Stomach (tissue), 19 donors: ENCODE measurements at places on chromosomes 3 and 15. TPM values are rescaled to one million over a fixed set of nuclear protein-coding genes. Genes with fewer than 3 reads are reported as not detected.

Gene PPM1L
- 45.1 TPM for total RNA-seq

Gene ACAN
- 2.0 TPM for total RNA-seq

Gene CGNL1
- total RNA-seq = 29.3 TPM

Gene FHIT
- 10.6 TPM for total RNA-seq

Gene SOX14
- not detected for total RNA-seq

Gene CPLX3
- total RNA-seq = not detected

Gene KCNAB1
- 3.8 TPM for total RNA-seq

Gene TEX55
- not detected for total RNA-seq

Gene PCOLCE2
- not detected for total RNA-seq

Gene MITF
- 26.4 TPM for total RNA-seq

Gene MBNL1
- 379 TPM for total RNA-seq

Gene CYP1A2
- not detected for total RNA-seq

DNA sequence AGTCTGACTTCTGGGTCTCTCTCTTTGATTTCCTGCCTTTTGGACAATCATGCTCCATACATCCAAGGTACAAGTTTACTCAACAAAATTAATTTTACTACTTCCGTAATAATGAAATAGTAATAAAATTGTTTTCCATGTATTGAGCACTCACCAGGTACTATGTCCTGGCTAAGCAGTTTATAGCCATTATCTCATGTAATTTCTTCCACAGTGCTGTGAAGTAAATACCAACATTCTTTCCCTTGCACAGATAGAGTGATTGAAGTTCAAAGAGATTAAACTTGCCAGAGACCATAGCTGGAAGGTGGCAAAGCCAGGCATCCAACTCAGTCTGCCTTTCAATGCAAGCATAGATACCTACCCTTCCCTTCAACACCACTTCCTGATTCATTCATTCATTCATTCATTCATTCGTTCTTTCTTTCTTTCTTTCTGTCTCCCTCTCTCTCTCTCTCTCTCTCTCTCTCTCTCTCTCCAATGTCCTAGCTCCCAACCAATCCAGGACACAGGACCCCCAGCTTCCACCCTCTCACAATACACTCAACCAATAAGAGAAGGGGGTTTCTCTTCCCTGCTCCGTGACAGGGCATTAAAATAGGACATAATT lies 12.4 kb downstream of the THRB start:
- no peak for DNase-seq

DNA sequence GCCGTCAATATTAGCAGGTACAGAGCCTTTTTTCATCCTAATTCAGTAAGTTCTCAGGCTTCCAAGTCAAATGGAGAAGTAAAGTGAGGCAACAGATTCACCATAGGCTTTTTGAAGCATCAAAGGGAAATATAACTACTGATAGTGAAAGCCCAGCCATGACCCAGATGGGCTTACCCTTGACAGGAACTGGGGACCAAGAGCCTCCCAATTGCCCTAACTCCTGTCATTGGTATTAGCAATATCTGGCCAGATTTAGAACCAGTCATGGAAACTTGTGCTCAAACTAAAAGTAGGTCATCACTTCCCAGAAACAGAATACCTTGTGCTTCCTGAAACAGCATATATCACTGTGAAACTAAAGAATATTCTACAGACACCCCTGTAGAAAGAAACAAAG lies 33.0 kb downstream of the NME9 start:
- no peak for DNase-seq

- no peak for DNase-seq
Measured at GRCh38 chr3:181384970-181385369, 326.8 kb upstream of the SOX2 start.

DNA sequence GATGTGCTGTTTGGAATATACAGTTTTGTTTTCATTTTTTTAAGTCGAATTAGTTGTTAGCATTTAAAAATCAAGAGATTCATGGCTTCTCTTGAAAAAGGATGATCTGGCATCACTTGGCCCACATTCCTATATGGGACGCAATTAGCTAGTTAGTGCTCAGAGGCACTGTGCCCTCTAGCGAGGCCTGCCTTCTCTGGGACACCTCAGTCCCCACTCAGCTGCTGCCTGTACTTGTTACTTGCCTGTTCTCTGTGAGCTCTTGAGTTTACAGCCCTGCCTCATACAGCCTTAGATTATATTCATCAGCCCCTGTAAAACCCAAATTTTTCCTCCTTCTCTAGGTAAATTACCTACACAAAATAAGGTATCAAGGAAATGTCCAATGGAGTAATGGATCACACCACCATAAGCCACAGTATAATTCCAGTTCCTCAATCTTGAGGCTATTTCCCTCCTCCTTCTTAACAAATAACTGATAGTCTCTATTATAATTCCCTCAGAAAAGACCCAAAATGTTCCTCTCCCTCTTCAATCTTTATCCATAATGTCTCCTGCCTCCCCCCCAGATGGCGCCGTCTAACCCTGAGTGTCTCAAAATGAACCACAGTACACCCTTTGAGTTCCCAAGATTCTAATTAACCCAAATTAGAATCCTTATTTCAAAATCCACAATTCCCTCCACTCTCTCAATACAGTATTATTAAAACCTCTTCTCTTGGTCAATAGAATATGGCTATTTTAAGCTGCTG lies 2.7 kb downstream of the ZMAT3 start:
- DNase-seq = no peak

DNA sequence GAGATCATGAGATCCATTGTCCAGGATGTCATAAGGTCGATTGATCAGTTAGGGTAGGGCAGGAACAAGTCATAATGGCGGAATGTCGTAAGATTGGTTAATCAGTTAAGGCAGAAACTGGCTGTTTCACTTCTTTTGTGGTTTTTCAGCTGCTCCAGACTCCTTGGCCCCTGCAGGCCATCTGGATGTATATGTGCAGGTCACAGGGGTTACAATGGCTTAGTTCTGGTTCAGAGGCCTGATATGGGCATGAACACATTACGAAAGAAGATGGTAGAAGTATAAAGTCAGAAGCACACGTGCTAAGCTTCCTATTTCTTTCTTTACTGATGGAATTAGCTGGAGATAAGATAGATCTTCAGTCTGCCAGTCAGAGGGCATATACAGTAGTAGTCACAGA lies 315.4 kb upstream of the LRRC3B start:
- no peak for DNase-seq

DNA sequence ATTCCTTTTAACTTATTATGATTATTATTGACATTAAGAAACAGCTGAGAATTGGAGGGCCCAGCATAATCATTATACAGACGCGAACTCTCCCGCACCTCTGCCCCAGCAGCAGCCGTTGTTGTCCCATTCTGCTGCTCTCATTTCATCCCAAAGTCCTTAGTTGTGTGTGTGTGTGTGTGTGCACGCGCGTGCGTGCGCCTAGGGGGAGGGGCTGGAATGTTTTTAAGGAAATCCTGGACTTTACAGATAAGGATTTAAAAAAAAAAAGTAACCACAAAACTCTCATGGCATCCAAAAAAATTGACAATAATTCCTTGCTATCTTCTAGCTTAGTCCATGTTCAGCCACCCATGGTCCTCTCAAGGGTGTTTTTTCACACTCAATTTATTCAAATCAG lies 134.2 kb downstream of the WNT7A start:
- no peak for DNase-seq

DNA sequence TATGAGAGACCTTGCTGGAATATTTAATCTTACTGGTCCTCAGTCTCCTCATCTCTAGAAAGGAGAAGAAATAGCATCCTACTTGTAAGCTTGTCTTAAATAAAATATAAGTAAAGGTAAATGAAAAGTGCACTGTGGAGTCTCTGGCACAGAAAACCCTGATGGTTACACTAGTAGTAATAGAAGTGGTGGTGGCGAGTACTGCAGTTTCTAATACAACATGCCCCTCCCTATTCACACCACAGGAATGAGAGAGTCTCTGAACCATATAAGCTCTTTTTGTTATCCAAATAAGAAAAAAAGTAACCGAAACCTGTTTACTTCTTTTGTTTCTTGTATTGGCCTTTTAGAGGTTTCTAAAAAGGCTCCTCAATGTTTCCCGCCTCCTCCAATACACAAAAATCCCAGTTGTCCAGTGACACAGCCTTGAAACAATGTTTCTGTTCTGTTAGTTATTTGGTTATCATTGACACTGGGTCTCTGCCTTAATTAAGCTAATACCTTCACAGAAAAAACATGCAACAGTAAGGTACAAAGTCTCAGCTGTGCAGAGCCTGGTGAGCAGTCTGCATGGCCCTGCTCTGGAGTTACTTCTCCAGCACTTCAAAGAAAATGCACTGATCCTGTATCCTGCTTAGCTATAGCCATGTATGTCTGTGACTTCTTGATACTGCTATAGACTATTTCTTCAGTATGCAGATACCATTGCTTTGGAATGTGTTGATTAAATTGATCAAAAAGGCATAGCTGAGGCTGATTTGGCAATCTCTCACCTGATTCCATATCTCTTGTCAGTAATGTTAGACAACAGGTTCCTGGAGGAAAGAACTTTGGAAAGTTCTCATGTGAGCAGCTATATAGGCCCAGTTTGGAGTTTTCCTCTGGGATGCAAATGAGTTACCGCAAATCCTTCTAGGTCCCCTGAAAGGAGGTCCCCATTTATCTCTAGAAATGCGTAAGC lies 315.6 kb upstream of the IL12A start:
- no peak for DNase-seq

- peak; percentile 81 for DNase-seq
Measured at GRCh38 chr3:42032693-42033349, 58.3 kb upstream of the TRAK1 start.

DNA sequence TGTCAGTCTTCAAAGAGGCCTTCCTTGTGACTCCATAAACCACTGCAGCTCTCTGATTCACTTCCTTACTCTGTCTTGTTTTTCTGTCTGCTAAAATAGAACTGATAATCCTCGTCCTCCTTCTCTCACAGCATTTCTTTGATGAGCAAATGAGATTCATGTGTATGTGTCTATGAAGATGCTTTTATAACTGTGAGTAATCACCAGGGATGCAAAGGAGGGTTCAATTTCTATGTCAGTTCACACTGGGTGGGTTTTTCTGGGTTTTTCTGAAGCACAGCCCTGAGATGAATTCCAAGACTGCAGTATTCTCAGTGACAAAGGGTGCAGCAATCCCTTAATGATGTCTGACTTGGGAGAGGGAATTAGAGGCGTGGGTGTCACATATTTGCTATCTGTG lies 746.6 kb upstream of the CFAP20DC start:
- DNase-seq = no peak
